ENCODE measurements at places on chromosomes 3 and 15. TPM values are rescaled to one million over a fixed set of nuclear protein-coding genes. Genes with fewer than 3 reads are reported as not detected.

DNA sequence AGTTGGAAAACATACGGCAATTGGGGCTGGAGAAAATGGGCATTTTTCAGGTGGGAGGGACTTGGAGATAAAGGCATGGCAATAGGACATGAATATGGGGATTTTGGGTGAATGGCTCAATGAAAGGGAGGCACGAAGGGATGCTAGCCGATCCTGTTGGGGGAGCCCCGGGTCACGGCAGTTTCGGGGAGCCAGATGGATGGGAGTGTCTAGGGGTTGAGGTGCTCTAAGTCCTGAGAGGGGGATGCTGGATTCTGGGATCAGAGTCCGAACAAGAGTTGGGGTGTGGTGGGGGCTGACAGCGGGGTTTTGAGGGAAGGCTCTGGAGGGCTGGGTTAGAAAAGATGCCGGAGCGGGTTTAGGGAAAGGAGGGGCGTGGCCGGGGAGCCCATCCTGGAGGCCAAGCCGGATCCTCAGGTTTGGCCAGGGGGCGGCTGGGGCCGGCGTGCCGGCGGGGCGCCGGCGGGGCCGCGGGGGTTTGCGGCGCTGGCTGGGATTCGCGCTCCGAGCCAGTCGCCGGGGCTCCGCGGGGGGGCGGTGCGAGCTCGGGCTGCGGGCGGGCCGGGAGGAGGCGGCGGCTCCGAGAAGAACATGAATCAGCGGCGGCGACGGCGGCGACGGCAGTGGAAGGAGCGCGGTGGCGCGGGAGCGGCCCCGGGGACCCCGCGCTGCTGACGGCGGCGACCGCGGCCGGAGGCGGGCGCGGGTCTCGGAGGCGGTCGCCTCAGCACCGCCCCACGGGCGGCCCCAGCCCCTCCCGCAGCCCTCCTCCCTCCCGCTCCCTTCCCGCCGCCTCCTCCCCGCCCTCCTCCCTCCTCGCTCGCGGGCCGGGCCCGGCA lies at the start of gene TYRO3:
Gene TYRO3, plus strand, starts transcription at position 813 of the 839 bp plus-strand sequence. CDS start 46 bp downstream, outside the sequence.
- DNase-seq: no peak

- no peak for DNase-seq
Measured at GRCh38 chr3:33659856-33660434, 58.1 kb downstream of the CLASP2 start.

GRCh38 chr3:169384573-169384972 lies 278.9 kb downstream of the MECOM start:
- no peak for DNase-seq

The TSEN2 gene
- 16.4 TPM for polyA plus RNA-seq

The CHCHD4 gene
- 18.2 TPM for polyA plus RNA-seq

The NFKBIZ gene
- polyA plus RNA-seq: 16.8 TPM

The ACSBG1 gene
- 0.25 TPM for polyA plus RNA-seq

The LHFPL4 gene
- polyA plus RNA-seq: 0.09 TPM

The SLC2A2 gene
- 0.09 TPM for polyA plus RNA-seq
